Activated CD8-positive, alpha-beta memory T cell treated with anti-CD3 and anti-CD28 coated beads for 24 hours (primary cell): ENCODE measurements at places on chromosomes 6 and 20.

DNA sequence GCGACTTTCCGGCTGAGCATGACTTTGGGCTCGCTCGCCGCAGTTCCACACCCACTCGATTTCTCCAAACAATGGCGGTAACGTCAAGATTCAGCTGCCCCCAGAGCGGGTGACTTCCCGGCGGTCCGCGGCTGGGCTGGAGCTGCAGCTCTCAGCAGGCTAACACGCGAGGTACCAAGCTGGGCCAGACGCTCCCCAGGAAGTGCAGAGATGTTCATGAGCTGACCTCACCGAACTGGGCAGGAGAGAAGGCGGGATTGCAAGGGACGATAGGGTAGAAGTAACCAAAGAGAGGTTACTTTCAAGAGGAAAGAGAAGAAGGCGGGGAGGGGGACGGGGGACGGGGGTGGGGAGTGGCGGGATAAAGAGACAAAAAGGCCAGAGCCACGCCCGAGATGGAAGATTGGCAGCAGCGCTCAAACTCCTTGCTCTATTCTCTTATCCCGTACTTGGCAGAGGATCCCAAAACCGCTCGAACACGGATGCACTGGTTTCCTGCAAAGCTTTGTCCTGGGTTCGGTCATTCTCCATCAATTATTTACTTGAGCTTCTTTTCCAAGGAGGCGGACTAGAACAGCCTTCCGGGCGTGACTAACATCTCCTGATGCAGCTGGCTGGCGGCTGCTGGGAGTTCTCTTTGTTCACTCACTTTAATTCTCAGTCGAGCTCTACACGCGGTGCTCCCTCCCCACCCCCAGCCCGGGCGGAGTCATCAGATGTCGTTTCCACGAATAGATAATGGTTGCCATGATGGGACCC is at the start of gene MTCL3:
TSS of gene MTCL3 (minus strand) at position 626 of the 759 bp plus-strand sequence.
- peak; percentile 74 for DNase-seq

DNA sequence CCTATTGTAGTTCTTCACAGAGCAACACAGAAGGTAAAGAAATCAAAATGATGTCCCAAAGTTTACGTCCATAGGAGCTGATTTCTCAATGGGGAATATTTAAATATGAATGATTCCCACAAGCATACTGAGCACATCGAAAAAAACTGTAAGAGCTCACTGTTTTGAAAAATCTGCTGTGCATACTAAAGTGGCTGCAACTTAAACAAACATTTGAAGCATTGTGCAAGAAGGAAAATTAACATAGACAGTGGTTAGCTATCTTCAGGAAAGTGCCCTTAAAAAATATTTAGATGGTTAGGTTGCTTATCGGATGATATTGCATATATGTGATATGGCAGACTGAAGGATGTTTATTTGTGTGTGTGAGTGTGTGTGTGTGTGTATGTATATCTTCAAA is 747.6 kb downstream of the RFPL4B start:
- DNase-seq = no peak

- peak; percentile 82 for DNase-seq
Measured at GRCh38 chr6:26331218-26332073, 33.6 kb upstream of the BTN3A2 start.

GRCh38 chr6:27771235-27771634 is 141.0 kb downstream of the OR2B2 start:
- DNase-seq = no peak

DNA sequence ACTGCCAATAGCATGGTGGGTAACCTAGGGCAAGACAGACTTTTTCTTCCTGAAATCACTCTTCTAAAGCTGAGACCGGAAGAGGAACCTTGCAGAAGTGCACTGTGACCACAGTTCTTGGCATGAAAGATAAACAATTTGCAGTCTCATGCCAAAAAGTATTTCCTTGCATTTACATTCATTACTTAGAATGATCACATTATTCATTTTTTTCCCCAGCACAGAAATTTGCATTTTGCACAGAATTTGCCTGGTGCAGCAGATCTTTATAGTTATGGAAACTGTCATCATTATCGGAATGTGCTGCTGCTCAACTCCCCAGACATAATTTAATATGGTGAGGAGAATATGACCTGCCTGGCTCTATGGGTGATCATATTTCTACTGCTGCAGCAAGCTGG is 42.2 kb upstream of the EDN3 start:
- no peak for DNase-seq

DNA sequence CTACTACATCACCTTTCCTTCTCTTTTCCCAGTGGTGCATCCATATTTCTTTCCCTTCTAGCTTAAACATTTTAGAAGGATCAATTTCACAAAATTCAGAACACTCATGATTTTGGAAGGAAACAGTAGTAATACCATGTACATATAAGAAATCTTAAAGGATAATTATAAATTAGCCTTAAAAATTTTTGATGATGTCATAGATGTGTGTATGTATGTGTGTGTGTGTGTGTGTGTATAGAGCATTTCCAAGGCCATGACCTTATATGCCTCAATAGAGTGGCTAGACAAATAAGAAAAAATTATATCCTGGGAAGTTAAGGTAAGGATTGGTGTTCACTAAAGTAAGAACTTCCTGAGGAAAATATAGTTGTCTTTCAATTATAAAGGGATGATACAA is 24.1 kb upstream of the HS3ST5 start:
- no peak for DNase-seq

DNA sequence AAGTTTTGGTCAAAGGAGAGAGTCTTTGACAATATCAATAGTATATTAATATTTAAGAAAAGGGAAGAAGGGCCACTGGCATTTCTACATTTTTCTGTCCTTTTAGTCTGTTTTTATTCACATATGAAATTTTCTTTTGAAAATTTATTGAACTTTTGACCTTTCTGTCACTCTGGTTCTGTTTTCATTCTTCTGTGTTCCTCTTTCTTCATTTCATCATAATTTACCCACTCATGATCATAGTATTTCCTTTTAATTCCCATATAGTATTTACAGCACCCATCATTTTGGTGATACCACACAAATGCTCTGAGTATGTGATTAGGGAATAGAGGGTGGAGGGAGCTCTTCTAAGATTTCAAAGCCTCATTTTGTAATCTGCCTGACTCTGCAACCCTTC is 142.8 kb downstream of the GJA1 start:
- no peak for DNase-seq

DNA sequence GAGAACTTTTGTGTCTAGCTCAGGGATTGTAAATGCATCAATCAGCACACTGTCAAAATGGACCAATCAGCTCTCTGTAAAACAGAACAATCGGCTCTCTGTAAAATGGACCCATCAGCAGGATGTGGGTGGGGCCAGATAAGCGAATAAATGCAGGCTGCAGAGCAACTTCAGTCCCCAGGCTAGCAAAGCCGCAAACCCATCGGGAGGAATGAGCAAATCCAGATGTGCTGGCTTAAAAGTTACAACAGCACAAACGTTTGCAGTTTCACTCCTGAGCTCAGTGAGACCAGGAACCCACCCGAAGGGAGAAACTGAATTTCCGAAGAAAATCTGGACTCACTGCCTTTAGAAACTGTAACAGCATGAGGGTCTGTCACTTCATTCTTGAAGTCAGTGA is 21.9 kb upstream of the MBOAT1 start:
- DNase-seq = no peak

DNA sequence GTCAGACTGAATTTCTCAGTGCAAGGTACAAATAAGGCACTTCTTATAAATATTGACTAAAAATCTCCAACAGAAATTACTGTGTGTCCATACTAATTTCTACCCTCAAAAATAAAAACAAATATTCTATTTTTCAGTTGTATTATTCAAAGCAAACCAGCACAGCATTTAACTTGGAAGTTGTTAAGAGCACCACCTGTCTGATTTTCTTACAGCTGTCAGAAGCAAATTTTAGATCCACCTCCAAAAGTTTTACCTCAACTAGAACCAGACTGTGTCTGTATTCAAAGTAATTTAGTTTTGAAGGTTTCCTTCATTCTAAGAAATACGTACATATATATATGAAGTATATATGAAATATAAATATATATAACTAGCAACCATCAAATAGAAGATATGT is 1.2 kb downstream of the TRDN start:
- DNase-seq = no peak

DNA sequence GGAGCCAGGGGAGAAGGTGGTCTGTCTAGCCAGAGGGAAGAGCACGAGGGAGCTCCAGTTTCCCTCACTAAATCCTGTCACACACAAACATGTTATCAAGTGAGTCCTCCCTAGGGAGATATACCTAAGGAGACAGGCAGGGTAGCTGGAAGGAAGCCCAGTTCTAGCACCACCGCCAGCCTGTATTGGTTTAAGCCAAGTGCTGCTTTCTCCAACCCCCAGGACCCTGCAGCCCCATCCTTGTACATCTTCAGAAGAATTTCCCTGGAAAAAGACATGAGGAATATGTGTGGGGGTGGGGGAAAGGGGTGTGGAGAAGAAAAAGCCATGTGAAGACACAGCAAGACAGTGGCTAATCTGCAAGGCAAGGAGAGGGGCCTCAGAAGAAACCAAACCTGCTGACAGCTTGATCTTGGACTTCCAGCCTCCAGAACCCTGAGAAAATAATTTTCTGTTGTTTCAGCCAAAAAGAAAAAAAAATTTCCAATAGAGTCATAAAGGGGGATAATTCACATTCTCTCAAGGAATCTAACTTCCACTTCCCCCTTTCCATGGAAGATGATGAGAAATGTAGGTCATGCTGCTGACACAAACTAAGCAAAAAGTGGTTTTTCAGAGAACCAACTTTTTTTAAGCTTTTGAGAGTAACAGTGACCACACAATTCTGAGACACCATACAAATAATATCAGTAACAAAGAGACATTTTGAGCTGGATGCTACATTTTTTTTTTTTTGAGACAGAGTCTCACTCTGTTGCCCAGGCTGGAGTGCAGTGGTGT is 103.2 kb upstream of the PRDM1 start:
- DNase-seq = no peak

- DNase-seq = no peak
Measured at GRCh38 chr20:1370548-1371110, 22.2 kb downstream of the FKBP1A start.

- DNase-seq = no peak
Measured at GRCh38 chr6:19312241-19312978, 524.8 kb upstream of the ID4 start.

GRCh38 chr6:77368660-77369313 is 94.5 kb downstream of the HTR1B start:
- no peak for DNase-seq

- DNase-seq = no peak
Measured at GRCh38 chr20:53974785-53975555, 95.4 kb downstream of the BCAS1 start.

GRCh38 chr6:13383328-13384163 is 55.2 kb upstream of the TBC1D7 start:
- DNase-seq = no peak

DNA sequence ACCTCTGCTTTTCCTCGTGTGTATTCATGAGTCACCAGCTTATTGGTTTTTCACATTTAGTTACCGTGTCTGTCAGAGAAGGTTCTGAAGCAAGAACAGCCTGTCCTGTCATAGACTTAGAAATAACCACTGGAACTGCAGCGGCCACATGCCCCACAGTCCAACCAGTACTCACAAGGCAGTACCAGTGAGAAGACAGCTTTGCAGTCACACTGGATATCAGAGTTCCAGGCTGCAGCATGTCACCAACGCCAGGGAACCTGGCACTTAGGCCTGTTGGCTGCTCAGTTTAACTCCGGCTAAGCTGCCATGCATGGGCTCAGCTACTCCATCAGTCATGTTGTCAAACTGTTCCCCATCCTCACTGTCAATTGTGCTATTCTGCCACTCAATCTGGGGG is 40.1 kb downstream of the ADNP start:
- peak; percentile 46 for DNase-seq

GRCh38 chr20:56626367-56627121 is 2.6 kb upstream of the TFAP2C start:
- DNase-seq = no peak

GRCh38 chr6:76351275-76351674 is 278.8 kb upstream of the IMPG1 start:
- no peak for DNase-seq

DNA sequence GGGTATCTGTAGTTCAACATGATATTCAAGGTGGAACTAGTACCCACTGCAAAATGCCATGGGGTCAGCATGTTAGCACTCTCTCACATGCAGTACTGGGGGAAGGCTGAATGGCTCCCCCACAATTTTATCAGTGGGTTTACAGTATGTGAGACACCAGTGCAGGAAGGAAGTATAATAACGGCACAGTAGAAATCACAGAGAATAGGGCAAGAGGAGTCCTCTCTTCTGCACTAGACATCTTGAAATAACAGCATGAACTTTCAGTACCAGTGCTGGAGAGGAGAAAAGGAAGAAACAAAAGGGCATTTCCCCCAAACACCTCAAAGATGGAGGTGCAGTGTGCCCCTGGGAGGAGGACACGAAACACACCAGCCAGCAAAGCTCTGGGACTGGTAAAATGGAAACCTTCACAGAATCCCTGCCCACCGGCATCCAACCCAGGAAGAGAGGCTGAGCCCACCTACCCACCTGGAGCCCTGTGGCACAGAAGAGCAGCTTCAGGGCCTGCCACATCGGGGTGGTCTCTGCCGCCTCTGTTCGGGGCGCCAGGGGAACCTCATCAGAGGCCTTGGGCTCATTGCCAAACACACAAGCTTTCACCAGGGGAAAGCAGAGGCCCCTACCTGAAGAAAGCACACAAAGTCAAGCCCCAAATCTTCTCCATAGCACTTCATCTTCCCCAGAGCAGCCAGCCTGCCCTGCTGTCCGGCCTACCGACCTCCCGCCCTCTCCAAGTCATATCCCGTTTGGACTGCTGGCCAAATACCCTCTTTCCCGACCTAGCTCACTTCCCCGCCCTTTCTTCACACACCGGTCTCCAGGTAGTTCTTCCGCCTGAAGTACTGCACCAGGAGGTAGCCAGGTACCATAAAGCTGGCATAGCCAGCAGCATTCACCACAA is 1.2 kb downstream of the SLC35B2 start:
- DNase-seq = peak; percentile 78

- DNase-seq = no peak
Measured at GRCh38 chr20:59453759-59454560, 150.4 kb upstream of the PHACTR3 start.

DNA sequence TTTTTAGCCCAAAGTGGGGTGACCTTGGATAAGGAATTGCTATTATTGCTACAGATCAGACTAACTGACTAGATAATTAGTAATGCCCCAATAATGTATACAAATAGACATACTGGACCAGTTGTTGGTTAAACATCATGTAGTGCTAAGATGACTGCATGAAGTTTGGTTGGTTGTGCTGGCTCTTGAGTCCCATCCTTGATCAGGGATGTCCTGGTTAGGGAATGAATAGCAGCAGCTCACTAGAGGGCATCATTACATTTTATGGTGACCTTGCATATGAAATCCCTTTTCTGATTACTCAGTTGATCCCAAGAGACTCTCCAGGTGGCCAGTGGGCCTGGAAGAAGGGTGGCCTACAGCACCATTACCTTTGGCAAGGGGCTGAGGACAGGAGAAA is 10.9 kb downstream of the TPBG start:
- DNase-seq = no peak

- DNase-seq = peak; percentile 82
Measured at GRCh38 chr20:57089699-57090144, 176.7 kb downstream of the BMP7 start.

- no peak for DNase-seq
Measured at GRCh38 chr6:21049572-21049971, 515.3 kb downstream of the CDKAL1 start.

GRCh38 chr6:3350252-3350796 is 91.6 kb downstream of the PSMG4 start:
- no peak for DNase-seq

- no peak for DNase-seq
Measured at GRCh38 chr20:60408435-60408834, 450.2 kb downstream of the CDH26 start.
